ENCODE measurements at places on chromosomes 6 and 20.

DNA sequence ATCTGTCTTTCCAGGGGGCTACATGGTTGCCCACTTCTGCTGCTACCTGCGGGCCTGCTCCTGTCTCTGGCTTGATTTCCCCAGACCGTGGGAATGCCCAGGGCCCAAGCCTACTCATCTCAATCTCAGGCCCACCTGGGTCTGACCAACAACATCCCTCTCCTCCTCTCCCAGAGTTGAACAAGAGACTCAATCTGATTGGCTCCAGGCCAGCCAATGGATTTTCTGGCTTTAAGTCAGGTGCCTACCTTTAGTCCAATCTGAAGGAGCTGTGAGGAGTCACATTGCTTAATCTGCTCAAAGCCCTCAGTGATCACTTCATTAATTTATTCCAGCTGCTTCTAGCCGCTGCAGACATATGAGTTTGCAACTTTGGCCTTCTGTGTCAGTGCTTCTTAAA, 162.4 kb upstream of the KCNG1 start:
- no peak for DNase-seq

DNA sequence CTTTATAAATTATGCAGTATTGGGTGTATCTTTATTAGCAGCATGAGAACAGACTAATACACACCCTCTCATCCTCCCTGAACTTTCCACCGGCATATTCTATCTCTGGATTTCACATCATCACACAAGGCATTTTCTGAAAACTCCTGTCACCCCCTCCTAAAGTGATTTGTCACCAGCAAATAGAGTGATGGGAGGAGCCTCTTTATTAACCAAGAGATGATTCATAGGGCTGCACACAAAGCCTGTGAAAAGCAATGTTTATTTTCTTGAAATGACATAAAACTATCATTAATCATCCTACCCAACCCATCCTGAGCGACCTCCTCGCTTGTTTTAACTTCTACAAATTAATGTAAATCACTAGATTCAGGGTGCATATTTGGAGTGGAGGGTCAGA, 394.7 kb upstream of the SULF2 start:
- no peak for DNase-seq

DNA sequence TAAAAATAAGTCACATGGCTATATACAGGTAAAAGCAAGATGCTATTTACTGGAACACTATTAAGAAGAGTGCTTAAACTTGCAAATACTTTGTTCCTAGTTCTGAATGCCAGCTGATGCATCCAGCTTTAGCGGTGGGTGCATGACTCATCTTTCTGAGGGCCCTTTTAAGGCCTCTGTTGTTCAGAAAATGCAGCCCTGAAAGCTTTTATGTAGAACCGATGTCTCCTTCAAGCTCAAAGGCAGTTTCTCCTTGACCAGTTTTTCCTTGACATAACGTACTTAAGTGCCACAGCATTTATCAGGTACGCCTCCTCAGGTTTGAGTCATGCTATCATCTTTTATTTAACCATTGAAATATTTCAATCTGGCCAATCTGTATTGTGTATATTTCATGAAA, 82.8 kb downstream of the MLIP start:
- DNase-seq, result no peak

GRCh38 chr6:30483677-30484279, 5.5 kb upstream of the HLA-E start:
- DNase-seq, result no peak

DNA sequence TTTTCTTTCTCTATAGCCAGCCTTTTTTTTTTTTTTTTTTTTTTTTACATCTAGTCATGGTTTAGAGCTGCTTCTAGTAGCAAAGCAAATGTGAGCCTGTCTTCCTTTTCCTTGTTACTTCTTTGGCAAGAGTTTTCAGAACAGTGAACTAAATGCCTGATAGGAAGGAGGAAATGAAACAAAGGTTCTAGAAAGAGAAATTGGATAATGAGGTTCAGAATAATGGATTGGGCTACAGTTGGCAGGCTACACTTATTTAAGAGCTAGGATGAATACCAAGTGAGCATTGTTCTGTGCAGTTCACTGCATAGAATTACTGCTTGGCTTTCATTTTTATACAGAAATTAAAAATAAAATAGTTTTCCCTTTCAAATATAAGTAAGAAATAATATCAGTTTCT, 78.6 kb downstream of the HIVEP1 start:
- DNase-seq, result no peak

GRCh38 chr6:156131221-156131903, 645.8 kb upstream of the ARID1B start:
- DNase-seq, result no peak

DNA sequence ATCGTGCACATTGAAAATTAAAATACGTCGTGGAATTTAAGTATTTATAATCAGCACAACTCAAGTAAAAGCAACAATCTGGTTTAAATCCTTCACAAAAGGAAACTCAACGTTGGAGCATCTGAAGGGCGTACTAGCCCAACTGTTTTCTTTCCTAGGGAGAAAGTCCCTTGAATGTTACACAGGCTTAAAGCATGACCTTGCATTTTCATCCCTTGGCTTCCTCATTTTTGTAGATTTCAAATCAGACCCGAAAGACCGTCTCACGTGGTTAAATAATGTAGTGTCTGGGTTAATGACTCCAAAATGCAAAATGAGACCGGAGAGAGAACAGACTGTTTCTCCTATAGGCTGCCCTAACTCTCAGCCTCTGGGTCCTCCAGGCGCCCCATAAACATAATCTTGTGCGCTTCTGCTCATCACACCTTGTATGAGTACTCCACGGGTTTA, 249.2 kb upstream of the RREB1 start:
- DNase-seq, result no peak

- no peak for DNase-seq
Measured at GRCh38 chr6:142906945-142907470, 38.0 kb downstream of the HIVEP2 start.

DNA sequence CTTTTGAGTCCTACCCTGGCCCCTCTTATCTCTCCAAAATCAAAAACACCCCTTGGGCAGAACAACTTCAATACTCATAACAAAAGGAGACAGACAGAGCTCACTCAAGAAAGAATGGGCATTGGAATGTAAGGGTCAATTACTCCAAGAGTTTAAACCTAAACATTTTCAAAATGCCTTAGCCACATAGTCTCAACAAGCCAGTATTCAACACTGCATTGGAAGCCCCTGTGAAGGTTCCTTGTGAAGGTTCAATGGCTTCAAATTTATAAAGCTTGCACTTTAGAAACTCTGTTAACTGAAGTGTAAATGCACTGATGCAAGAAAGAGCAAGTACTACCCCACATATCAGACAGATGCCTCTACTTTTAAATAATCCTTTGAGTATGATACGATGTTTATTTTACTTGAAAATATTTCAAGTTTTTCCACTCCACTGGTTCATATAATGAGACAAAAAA, 139.1 kb upstream of the LAMP5 start:
- no peak for DNase-seq

- no peak for DNase-seq
Measured at GRCh38 chr6:70299456-70299855, 3.4 kb downstream of the COL9A1 start.

DNA sequence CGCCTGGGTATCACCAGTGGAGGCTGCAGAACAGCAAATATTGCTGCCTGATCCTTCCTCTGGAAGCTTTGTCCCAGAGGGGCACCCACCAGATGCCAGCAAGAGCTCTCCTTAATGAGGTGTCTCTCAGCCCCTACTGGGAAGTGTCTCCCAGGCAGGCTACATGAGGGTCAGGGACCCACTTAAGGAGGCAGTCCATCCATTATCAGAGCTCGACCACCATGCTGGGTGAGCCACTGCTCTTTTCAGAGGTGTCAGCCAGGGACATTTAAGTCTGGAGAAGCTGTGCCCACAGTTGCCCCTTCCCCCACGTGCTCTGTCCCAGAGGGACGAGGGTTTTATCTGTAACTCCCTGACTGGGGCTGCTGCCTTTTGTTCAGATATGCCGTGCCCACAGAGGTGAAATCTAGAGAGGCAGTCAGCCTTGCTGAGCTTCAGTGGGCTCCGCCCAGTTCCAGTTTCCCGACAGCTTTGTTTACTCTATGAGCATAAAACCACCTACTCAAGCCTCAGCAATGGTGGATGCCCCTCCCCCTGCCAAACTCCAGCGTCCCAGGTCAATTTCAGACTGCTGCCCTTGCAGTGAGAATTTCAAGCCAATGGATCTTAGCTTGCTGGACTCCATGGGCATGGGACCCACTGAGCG, 25.9 kb upstream of the AIG1 start:
- DNase-seq, result no peak

DNA sequence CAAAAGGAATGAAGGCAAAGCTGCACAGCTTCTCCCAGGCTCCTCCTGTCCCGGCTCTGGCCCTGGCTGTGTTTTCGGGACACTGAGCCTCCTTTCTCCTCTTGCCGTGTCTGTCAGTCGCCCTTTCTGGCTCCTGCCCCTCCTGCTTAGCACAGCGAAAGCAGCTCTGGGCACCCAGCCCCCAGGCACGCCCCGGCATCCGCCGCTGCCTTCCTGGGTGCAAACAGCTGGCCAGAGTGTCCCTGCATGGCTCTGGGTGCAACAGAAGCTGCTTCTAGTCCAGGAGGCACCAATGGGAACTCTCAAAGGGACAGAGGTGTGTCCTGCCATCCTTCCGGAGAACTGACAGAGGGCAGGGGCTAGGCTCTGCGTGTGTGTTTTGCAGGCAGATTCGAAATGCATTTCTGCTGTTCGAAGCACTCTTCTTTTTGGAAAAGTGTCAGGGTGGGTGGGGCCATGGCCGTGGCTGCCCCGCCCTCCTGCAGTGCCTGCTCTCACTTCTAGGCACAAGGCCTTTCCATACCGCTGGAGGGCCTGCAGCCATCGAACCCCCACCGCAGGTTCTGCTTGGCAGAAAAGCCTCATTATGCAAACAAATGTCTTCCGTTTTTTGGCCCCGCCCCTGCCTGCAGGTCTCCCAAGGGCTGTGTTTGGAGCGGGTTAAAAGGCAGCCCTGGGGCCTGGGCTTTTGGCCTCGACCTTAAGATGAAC, 15.5 kb downstream of the COL9A3 start:
- no peak for DNase-seq

GRCh38 chr20:51138576-51138975, 115.7 kb upstream of the KCNG1 start:
- no peak for DNase-seq

DNA sequence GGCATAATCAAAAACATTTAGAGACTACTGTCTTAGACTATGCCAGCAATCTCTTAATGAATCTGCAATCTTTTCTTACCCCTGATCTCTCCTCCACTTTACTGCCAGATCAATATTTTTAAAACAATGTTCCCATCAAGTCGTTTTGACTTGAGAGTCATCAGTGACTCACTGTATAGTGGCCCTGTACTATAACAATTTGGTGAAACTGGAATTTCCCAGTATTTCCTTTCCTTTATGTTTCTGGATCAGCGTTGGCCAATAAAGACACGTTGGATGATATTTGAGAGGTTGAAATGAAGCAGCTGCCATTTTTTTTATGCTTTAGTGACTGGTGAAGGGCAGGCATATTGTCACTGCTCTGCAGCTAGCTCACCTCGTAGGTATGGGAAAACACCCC, 10.1 kb upstream of the SMIM13 start:
- no peak for DNase-seq

DNA sequence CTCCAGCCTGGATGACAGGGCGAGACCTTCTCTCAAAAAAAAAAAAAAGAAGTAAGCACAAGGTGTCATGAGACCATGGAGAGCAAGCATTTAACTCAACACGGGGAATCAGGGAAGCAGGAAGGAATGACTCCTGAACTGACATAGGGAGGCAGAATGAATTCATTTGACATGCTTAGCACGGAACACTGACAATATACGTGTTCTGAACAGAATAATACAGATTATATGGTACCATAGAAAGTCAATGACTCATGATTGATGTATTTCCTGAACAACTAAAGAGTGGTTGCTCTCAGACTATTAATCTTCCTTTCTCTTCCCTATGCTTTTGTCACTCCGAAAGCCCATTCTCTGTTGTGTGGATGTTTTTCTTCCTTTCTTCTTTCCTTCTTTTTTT, 20.7 kb upstream of the ASIP start:
- DNase-seq, result no peak

- no peak for DNase-seq
Measured at GRCh38 chr6:13668291-13668928, 43.2 kb downstream of the RANBP9 start.

DNA sequence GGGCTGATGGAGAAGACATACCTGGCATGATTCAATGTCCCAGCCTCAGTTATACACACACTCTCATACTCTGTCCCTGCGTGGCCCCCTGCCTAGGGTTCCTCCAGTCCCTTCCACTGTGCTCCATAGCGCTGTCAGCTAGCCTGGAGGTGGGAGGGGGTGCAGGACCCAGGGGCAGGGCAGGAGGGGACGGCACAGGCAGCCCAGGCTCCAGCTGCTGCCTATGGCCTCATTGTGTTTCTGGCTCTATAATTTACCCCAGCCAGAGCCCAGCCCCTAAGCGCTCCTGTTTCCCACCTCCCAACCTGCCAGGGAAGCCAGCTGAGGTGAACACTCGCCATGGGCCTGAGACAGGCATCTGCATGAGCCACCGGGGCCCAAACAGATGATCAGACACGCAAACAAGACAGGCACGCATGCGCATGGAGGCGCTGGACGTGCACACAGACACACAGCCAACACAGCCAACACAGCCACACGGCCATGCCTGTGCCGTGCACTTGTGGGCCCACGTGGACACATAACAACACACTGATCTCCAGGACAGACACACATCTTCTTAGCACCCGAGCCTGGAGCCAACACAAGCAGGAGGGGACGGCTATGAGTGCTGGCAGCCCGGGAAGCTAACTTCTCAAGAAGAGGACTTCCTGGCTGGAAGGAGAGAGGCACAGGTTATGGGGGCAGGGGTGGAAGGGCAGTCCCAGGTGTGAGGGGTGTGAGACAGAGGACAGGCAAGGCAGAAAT, 124.9 kb downstream of the GRM4 start:
- no peak for DNase-seq

- no peak for DNase-seq
Measured at GRCh38 chr6:30884521-30885480, 482 bp downstream of the DDR1 start.

DNA sequence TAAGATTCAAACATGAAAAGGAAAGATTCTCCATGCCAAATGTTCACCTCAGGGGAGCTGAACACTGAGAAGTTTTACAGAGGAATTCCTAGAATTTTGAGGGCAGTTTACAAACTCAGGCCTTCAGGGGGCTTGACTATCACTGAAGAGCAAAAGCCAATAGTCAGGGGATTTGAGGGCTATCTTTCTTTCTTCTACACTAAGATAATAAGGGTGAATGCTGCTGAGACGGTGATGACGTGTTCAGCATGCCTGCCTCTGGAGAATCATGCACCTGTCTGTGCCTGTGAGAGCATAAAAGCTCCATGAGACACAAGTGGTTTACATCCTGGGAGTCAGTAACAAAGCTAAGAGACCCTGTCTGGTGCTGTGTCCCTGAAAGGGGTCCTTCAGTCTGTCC, 1085.6 kb downstream of the KIF16B start:
- DNase-seq, result no peak

GRCh38 chr6:124742971-124743370, 219.3 kb upstream of the RNF217 start:
- no peak for DNase-seq
